MV-4-11 (cell line): ENCODE measurements at places on chromosomes 4 and X.

- no peak for DNase-seq
Measured at GRCh38 chrX:137405449-137406140, 160.3 kb upstream of the ZIC3 start.

DNA sequence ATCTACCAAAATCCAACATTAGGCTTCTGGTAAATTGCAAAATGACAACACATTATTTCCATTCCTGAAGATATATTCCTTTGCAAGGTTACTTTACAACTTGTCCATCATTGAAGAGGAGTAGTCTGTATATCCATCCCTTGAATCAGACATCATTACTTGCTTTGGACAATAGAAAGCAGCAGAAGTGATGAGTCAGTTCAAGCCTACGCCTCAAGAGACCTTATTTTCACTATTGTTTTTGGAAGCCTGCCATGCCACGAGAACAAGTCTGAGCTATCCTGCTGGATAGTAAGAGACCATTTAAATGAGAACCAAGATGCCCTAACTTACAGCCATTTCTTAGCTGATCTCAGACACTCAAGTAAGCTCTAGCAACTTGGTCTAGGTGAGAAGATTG, 246.0 kb upstream of the HHIP start:
- no peak for DNase-seq

DNA sequence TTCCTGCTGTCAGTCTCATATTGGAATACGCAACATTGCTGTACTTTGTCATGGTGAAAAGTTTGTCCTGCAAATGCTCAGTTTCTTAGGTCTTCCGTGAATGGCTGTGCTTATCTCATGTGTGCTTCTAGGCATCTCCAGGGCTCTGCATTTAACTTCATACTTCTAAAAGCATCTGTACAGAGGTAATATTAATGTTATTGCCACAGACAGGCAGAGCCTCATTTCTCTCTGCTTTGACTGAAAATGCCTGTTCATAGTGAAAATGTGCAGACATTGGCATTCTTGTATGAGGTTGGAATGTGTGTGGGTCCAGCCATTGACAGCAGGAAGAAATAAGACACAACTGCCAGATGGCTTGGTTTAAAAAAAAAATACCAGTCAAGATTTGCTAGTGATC, 140.1 kb upstream of the TTC29 start:
- DNase-seq, result no peak

DNA sequence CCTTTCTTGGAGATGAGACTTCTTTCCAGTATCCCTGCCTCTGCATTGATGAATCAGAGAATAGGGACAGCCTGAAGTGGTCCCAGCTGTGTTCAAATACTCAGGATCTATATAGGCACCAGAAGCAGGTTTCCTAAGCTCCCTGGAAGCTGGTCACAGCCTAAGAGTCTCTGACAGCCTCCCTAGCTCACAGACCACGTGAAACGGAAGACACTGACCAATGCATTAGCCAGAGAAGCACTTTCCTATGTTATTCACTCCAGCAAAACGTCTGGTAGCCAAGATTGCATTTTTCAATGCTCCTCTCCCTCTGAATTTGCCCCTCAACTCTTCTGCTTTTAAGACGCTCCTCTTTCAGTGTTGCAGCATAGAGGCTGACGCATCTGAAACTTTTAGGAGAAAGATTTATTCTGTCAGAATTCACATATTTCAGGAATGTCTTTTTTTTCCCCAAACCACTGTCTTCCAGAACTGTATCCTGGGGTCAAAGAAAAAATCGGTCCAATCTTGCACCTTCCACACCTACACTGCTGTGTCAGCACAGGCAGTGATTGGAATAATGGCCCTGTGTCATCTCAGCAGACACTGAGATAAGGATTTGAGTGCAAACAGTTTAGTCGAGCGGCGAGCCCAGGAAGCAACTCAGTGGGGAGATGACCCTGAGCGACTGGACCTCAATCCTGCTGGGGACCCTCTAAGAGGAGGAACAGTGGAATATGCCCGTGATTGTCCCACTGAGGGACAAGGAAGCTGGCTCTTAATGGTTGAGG, 109.4 kb downstream of the SMIM20 start:
- DNase-seq, result no peak

GRCh38 chr4:155975511-155975910, 21.8 kb upstream of the CTSO start:
- no peak for DNase-seq

DNA sequence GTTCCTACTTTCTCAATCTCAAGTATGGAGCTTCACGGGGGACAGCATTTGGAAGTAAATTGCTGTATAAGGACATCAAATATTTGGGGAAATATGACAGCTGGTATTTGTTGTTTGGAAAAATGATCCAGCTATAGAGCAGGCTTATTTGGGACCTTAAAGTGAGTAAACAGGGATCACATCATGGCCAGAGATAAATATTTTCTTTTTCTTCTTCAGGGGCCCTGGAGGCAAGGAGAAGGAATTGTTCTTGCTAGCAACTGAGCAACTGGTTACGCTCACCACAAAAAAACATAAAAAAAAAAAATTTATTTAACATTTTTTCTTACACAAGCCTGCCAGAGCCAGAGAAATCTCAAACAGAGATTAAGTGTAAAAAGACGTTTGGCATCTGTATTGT, 277.2 kb upstream of the UGT8 start:
- DNase-seq, result no peak

GRCh38 chr4:127629371-127629770, 3.4 kb upstream of the INTU start:
- DNase-seq, result peak; percentile 45

GRCh38 chrX:118211891-118212816, 95.5 kb upstream of the KLHL13 start:
- DNase-seq, result peak; percentile 67

DNA sequence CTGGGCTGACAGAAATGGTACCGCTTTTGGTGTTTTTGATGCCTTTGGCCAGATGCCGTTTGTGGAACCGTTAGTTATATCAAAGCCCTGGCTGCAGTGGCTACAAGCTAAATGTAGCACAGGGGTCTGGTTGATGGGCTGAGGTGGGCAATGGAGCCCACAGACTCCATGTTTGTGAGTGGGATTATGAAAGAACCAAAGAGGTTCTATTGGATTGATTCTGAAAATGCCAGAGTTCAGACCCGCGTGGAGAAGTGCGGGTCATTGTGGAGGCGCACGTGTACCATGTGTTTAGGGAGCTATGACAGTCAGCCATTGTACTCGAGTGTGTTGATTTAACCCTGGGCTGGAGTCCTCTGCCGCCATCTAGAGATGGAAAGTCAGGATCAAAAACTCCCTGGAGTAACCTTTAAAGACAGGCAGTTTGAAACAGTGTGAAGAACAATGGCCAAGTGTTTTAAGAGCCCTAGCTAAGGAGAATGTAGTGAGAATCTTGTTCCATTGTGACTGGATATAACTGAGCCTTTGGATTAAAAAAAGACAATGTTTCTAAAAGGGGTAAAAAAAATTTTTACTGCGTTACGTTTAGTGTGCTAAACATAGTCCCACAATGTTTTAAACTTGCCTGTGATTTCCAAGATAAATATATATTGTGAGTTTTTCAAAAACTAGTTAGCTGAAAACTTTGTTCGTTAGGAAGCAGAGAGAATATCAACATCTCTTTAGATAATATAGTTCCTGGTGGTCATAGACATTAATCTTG, 12.7 kb downstream of the ART3 start:
- peak; percentile 75 for DNase-seq

DNA sequence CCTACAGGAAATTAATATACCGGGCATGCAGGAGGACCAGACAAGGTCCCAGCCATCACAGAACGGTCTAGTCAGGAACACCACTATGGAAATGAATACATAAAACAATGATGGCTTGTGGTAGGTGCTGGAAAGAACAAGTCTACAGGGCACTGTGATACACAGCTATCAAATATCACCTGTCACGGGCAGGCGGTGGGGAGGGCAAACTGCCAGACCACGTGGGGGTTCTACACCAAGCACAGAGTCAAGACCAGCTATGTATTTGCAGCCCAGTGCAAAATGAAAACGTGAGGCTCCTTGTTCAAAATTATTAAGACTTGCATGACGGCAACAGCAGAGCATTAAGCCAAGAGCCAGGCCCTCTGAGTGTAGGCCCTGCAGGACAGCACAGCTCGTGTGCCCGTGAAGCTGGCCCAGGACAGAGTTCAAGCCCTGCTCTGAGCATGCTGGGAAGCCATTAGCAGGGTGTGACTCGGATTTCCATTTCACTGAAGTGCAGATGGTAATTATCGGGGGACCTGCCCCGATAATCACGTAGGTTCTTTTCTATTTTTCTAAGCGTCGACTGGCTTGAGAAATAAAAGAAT, 83.6 kb downstream of the JAKMIP1 start:
- DNase-seq, result no peak

DNA sequence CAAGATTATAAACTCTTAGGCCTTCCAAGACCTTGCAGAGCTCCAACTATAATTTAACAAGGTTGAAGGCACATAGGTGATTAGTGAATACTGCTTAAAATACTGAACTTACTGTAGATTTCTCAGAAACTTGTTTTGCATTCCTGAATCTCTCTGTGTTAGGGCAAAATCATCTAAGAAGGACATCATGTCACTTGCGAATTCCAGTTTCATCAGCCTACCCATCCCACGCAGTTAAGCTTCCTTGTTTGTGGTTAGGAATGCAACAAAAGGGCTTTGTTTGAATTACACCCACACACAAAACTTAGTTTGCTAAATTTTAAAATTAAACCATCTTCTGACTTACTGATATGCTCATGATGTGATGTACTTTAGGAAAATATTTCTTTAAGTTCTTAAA, 174.0 kb downstream of the SOWAHB start:
- peak; percentile 60 for DNase-seq

DNA sequence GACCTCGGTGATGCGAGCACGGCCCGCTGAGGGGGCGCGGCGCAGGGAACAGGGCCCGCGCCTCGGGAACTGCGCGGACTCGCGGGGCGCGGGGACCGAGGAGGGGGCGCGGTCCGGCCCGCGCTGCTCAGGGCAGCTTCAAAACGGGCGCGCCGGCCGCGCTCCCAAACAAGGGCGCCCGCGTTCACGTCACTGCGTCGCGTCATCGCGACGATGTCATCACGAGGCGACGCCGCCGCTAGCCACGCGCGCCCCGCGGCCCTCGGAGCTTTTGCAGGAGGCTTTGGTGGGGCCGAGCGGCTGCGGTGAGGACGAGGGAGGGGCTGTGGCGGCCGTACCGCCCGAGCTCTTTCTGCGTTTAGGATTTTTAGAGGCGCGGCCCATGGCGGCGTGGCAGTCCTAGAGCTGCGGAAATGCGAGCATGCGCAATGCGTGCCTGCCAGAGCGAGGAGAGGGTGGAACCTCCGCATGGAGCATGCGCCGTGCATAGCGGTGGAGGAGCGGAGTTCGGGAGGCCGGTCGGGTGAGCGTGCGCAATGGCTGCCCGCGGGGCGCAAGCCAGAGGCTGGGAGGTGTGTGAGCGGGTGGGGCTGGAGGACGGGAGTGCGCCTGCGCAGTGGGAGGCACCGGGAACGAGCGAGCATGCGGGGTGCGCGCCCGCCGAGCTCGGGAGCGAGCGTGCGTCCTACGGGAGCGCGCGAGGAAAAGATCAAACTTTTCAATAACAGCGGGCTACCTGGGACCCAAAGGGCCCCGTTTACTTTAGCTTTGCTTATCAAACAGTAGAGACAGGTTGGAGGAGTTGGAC, at the start of gene PPP2R3B:
PPP2R3B (minus strand) TSS at position 140 of the 808 bp plus-strand sequence. CDS start 216 bp downstream, outside the sequence.
- no peak for DNase-seq

GRCh38 chr4:25795566-25796454, 67.0 kb downstream of the SEL1L3 start:
- no peak for DNase-seq

- peak; percentile 8 for DNase-seq
Measured at GRCh38 chr4:2059726-2060602, 837 bp downstream of the NAT8L start.

- no peak for DNase-seq
Measured at GRCh38 chr4:628311-628741, 3.0 kb downstream of the PDE6B start.

DNA sequence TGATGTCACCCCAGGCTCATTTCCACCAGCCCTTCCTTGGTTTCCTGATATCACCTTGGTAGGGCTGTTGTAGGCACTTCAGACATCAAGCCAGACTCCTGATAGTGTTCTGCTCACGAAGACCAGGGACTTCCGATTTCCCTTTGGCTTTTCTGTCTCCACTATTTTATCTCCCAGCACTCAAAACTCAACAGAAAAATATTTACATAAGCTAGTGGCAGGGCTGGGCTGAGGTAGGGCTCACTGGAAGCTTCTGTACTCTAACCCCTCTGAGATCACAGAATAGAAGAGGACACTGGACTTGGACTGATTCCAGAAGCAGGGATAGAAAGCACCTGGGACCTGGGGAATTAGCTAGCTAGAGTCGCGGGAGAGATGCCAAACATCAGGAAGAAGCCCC, 34.4 kb upstream of the EFNB1 start:
- no peak for DNase-seq

DNA sequence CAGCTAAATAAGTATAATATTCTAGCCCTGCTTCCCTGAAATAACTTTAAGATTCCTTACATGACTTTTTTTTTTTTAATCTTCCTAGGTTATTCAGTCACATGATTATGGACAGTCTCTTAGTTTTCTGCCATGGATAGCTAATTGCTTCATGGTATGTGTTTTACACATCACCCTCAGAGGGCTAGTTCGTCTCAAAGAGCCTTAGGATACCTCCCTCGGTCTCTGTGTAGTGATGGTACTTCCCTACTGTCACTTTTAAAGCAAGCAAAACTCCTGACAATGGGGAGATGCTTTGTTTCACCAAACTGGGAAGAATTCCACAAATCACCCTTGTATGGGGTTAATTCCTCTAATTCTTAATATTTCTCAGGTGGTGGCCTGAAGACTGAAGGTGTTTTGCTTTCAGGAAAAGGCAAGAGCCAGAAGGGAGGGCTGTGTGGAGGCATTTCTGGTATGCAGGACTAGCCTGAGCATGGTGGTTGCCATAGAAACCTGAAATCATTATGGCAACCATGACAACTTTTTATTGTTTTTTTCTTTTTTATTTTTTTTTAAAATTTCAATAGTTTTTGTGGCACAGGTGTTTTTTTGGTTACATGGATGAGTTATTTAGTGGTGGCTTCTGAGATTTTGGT, 70.4 kb downstream of the BEX3 start:
- DNase-seq, result no peak

GRCh38 chrX:135308345-135308855, 880 bp upstream of the ETDC start:
- no peak for DNase-seq

DNA sequence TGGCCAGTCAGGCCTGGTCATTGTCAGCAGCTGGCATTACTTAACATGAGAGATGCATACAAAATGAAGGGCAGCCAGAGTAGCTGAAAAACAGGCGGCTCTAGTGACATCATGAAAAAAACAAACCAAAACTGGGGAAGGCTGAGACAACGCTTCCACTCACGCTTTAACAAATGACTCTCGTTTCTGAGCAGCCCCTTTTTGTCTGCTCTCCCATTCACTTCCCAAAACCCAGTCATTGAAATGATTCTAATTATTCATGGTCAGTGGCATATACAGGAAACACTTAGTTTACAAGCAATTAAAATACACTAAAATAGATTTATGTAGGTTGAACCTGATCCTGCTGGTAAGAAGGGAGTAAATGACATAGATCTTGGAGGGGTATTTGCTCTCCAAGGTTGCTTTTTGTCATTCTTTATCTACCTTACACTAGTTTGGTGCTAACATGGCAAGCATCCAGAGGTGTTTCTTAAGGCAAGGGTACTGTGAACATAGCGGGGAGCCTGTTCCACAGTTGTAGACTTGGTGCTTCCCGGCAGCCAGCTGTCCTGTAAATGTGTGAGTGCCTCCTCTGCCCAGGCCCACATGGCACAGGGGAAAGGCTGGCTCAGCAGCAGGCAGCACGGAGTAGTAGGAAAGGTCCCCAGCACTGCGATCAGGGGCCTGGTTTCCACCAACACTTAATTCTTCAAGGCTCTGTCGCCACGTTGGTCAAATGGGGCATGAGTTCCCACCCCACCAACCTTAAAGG, 61.2 kb upstream of the CITED1 start:
- DNase-seq, result no peak
